ENCODE measurements at places on chromosomes 13 and 19.

DNA sequence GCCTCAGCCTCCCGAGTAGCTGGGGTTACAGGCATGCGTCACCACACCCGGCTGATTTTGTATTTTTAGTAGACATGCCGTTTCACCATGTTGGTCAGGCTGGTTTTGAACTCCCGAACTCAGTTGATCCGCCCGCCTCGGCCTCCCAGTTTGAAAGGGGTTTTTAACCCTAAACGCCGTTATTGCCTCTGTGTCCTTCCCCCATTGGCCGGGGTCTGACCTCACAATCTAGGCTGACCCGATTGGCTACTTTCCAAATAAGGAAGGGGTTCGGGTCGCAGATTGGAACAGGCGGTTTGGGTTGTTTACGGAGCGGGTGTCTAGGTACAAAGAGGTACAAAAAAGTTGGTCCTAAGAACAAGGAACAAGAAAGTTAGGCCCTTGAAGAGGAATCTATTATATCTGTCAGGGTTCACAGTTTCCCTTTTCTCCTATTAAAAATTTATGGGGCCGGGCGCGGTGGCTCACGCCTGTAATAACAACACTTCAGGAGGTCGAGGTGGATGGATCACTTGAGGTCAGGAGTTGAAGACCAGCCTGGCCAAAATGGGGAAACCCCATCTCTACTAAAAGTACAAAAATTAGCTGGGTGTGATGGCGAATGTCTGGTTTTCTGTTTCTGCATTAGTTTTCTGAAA is 1.0 kb downstream of the ZNF253 start:
- DNase-seq = no peak

- no peak for DNase-seq
Measured at GRCh38 chr13:95091755-95092154, 209.5 kb downstream of the ABCC4 start.

GRCh38 chr19:1754636-1755466 is 1.5 kb downstream of the ONECUT3 start:
- no peak for DNase-seq

DNA sequence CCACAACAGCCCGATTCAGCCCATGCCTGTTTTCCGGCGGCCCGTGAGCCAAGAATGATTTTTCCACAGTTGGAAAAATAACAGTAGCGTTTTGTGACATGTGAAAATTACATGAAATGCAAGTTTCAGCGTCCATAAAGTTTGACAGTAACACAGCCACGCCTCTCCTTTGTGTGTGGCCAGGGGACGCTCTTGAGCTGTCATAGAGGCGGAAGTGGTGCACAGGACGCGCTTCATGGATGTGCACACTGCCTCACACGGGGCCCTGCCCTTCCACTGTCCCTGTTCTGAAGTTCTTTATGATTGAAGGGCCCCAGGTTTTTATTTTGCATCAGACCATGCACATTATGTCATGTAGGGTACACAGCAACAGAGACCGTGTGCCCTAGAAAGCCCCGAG is 12.4 kb upstream of the ELAVL1 start:
- no peak for DNase-seq

DNA sequence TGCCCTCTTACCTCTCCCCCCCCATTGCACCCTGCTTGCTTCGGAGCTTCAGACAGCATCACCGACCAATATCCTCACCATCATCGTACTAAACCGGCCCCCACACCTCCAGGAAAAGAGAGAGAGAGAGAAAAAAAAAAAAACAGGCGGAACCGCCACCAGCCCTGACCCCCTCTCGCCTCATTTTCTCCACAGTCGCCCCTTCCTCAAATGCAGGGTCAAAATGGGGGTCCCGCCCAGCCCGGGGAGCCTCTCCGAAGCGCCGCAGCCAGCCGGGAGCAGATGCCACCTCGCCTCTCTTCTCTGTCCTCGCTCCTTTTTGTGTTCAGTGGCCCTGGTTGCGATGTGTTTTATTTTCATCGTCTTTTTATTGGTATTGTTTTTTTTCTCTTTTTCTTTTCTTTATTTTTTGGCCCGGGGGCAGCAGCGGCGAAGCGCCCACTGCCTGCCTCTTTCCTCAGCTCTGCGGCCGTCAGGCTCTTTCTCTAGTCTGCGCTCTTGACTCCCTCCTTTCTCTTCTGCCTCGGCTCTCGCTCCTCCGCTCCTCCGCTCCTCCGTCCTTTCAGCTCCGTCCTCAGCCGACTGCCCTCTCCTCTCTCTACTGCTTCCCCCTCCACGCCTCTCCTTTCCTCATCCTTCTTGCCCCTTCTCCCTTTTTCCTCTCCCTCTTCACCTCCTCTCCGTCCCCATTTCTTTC is 41.4 kb downstream of the DEDD2 start:
- DNase-seq = no peak

DNA sequence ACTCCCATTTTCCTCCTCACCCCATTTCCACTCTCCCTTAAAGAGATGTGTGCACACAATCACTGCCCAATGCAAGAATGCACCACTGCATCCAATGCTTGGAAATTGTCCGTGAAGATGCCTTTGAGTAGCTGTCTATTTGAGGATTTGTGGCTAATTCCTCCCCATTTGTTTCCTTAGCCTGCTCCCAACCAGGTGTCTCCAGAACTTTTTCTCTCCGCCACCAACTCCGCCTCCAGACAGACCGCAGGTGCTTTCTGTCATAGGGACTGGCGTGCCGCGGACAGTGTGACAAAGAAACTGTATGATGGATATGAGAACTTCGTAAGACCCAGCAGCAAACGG is 461 bp upstream of the TM9SF2 start:
- no peak for DNase-seq

- no peak for DNase-seq
Measured at GRCh38 chr19:10552510-10553053, 8.9 kb downstream of the ATG4D start.

DNA sequence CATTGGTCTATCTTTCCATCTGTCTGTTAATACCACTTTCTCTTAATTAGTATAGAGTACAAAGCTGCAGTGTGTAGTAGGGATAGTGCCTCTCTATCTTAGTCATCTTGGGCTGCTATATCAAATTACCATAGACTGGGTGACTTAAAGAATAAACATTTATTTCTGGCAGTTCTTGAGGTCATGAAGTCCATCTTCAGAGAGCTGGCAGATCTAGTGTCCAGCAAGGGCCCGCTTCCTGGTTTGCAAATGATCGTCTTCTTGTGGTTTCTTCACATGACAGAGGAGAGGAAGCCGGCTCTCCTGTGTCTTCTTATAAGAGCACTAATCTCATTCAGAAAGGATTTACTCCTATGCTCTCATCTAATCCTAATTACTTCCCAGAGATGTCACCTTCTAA is 6.1 kb downstream of the ZNF700 start:
- no peak for DNase-seq

- DNase-seq = no peak
Measured at GRCh38 chr19:50285833-50286232, 43.3 kb downstream of the KCNC3 start.

DNA sequence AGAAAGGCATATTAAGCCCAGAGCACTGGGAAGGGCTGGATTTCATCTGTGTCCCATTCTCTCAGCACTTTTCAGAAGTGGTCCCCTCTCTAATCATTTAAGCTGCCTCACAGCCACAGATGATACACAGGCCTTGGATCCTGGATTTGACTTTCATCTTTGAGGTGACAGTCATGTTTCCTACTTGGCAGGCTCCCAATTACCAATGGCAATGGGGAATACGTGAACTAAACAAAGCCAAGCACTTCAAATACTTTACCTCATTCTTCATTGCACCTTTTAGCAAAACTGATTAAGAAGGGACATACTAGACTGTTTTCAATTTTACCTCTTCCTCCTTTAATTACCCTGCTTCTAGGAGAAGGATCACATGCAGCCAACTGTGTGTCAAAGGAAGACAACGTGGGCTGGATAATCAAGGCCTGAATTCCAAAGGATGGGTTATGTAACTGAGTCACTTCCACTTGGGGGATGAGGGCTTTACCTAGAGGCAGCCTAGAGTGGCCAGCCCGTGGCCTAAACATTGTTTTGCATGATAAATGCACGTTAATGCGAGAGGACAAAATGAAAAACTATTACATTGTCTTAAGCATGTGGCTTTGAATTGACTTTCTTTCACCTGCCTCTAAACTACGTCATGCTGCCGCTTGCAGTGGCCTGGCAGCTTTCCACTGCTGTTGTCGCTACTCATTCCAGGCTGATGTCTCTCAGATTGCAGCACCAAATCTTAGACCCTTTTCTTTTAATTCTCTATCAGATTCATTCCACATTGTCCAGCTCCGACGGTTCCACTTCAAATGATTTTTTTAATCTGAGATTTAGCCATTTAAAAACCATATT is 95.0 kb downstream of the KCTD12 start:
- no peak for DNase-seq

DNA sequence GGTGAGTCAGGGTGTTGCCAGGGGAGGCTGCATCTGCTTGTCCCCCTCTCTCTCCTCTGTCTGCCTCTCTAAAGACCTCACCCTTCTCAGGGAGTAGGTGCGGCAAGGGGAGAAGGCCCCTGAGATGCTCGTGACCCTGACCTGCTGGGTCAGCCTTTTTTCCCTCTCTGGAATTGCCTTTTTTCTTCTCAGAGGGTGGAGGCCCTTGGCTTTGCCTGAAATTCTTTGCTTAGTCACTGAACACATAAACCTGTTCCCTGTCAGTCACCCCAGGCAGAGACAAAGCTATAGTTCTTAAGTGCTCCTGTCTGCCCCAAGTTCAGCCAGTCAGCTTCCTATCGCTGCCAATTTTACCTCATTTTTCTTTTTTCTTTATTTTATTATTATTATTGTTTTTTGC is 35.2 kb upstream of the PEG3 start:
- no peak for DNase-seq

Data from RCC 7860 (cell line).